Hematopoietic multipotent progenitor cell treated with erythropoietin and hydrocortisone succinate and interleukin-3 and kit ligand, for 6 days (in vitro differentiated cells): ENCODE measurements at places on chromosomes 7 and 10.

DNA sequence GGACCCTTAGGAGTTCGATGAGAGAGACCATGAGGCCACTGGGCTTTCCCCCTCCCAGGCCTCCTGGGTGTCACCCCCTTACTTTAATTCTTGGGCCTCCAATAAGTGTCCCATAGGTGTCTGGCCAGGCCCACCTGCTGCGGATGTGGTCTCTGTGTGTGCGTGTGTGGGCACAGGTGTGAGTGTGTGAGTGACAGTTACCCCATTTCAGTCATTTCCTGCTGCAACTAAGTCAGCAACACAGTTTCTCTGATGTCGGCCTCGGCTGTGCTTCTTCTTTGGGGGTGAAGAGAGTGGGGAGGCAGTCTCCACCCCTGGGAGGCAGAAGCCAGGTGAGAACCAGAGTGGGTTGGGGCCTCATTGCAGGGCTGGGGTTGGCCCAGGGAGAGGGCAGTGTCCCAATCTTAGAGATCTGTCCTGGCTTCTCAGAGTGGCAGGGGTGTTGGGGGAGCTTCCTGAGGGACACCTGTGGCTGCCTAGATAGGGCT is 1.5 kb downstream of the PVRIG start:
- DNase-seq: no peak

DNA sequence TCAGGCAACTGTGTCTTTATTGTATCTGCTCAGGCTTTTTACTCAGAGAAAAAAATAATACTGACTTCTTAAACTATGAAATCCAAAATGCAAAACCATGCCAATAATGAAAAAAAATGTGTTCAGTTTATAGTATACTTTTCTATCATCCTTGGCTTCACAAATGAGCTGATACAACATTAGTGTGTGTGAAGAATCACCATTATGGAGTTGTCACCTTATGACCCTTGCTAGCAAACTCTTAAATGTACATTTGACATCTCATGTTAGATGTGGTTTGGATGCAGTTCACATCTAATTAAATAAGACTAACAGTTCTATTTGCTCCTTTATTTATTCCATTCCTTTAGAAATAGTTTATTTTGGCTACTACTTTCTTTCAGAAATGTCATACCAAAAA is 4.2 kb upstream of the OR2A2 start:
- DNase-seq: no peak

DNA sequence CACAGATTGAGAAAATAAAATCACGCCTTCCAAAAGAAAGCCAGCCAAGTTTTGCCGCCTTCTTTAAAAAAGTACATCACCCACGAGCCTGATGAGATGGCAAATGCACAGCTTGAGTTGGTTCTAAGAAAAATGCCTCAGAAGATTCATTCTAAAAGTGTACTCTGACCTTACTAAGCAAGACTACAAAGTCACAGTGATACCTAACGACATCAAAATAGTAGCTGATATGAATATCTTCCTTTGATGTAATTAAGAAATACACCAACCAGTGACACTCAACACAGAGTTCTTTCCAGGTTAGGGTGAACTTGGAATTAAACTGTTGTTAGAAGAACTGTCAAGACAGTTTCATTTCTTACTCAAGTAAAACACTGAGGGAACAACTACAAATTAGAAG is 78.0 kb upstream of the AMPH start:
- no peak for DNase-seq

- no peak for DNase-seq
These were observed 17.6 kb upstream of the SNX13 start for GRCh38 chr7:17957871-17958270.

- DNase-seq: no peak
These were observed 8.0 kb upstream of the SLC26A4 start for GRCh38 chr7:107652642-107653041.

GRCh38 chr7:70512144-70512543 is 619.8 kb upstream of the GALNT17 start:
- no peak for DNase-seq
